ENCODE measurements at places on chromosomes 3 and 15.

GRCh38 chr15:55457401-55458022 lies 49.2 kb downstream of the PIERCE2 start:
- no peak for DNase-seq

DNA sequence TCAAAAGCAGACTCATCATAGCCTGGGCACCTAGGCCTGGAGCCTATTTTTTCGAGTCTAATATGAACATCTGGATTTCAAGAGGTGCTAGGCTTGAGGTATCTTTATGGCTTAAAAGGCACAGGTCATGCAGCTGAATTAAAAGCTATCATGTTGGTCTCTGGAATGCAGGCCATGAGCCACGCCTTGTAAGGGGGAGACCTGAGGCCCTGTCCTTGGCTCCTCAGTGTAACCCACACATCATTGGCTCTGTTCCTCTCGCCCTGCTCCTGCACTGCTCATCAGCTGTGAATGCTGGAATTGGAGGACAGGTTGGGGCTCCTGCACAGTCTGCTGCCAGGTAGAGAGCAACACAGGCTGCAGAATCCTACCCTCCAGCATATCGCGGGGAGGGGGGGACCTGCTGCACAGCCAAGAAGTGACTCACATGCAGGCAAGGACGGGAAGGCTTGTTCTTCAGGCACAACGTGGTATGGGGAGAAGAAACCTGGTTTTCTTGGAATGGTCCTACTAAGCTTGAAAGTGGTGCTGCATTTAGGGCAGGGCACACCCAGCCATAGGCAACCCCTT lies 146.0 kb downstream of the CHST2 start:
- DNase-seq: no peak

DNA sequence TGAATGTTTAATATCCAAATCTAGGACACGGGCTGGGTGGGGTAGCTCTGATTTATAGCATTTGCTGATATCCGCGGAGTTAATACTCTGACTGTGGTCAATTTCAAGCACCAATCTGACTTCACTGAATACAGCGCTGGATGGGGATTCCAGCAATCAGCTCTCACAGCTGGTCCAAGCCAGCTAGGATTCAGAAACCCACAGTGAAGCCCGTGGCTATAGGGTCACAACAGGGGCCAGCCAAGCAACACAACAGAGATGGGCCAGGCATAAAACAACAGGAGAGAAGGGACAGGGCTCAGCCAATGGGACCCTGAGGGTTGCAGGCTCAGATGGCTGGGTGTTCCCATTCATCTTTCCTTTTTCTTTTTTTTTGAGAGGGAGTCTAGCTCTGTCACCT lies 5.4 kb upstream of the LMAN1L start:
- DNase-seq: no peak

DNA sequence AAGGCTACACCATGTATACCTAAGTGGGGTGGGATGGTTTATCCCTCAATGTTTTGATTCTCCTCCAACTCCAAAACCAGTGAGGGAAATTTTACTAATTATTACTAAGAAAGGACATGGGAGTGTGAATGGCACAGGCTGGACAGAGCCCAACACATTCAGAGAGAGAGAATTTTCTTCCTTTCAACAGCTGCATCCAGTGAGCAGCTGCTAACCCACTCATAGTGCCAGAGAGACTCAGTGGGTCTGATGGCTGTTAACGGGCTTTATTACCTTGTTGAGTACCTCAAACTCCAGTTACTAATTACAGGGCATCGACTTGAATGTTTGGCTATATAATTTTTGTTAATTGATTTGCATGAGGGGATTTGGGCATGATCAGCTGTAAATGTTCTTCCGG lies 75.8 kb downstream of the RORA start:
- no peak for DNase-seq

DNA sequence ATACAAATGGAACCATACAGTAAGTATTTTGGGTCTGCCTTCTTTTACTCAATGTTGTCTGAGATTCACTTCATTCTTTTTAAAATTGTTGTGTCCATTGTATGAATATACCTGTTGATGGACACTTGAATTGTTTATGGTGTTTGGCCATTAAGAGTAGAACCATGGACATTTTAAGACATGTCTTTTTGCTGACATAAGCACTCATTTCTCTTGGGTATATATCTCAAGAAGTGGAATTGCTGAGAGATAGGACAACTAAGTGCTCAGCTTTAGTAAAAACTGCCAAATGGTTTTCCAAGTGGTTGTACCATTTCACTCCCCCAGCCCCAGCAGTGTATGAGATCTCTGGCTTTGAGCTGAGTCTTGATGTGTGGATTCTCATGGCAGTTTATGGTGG lies 28.2 kb downstream of the POMGNT2 start:
- no peak for DNase-seq

DNA sequence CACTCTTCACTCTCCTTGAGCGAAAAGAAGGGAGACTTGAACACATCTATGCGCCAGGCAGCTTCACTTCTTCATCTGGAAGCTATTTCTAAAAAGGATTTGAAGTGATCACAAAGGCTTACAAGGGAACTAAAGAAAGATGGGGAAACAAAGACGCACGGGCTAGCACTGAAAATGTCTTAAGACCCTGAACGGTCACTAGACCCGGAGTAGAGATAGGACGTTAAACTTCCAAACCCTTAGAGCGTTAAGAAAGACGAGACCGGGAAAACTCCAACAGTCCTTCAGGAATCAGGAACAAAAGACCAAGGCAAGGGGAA lies 47.5 kb upstream of the EPHB3 start:
- DNase-seq: no peak

DNA sequence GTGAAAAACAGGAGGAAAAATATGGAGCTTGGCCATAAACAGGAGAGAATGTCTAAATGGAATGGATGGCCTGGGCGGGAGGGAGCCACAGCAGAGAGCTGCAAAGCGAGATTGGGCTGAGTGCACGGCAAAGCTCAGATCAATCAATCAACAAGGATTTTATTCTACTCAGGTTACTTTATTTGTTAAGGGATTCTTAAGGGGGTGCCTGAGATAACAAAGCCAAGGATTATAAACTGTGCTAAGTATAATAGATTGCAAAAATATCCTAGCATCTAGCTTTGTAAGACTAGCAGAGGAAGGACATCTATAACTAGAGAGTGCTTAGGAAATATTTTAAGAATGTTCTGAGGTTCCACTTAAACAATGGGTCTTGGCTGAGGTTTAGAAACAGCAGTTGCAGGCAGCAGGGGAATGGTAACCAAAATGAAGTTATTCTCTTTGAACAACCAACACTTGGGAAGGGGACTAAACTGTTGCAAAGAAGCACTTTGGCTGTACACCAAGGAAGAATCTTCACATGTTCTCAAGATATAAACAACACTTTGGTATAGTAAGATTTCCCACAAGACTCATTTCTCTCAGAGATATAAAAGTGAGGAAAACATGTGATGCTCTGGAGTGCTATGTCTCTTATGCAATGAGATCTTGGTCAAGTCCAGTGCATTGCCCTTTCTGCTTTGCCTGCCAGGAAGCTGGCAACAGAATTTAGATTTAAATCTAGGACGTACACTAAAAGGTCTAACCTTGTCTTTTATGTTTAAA lies 35.5 kb downstream of the TMEM212 start:
- DNase-seq: no peak

DNA sequence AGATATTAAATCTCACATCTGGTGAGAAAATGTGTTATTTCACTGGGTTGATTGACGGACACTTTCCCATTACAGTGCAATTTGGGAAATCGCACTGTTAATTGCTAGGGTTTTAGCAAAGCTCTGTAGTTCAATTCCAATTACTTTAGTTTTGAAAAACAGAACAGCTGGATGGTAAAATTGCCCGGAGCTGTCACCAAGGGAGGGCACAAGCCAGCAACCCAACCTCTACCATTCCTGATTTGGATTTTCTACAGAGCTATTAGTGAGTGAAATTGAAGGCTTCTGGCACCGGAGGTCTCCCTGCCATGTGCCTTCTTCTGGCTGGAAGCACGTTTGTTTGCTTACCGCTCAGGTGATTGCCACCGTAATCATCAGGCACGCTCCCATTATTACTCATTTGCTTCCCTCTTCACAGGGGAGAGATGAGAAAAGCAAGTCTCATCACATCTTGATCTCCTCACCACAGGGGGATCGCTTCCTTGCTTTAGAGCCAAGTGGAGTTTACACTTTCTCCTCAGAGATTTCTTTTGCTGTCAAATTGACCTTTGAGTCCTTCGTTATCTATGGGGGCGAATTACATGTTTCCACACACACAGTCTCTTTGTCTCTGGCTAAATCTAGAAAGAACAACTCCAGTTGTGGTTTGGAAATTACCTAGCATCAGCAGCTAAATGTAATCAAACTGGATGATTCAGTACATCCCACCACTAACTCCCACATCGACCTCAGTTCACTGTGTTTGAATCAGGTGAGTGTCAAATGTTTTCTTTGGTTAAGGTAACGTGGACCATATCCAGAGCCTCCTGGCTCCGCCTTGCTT lies 421.7 kb upstream of the GOLIM4 start:
- DNase-seq: no peak

DNA sequence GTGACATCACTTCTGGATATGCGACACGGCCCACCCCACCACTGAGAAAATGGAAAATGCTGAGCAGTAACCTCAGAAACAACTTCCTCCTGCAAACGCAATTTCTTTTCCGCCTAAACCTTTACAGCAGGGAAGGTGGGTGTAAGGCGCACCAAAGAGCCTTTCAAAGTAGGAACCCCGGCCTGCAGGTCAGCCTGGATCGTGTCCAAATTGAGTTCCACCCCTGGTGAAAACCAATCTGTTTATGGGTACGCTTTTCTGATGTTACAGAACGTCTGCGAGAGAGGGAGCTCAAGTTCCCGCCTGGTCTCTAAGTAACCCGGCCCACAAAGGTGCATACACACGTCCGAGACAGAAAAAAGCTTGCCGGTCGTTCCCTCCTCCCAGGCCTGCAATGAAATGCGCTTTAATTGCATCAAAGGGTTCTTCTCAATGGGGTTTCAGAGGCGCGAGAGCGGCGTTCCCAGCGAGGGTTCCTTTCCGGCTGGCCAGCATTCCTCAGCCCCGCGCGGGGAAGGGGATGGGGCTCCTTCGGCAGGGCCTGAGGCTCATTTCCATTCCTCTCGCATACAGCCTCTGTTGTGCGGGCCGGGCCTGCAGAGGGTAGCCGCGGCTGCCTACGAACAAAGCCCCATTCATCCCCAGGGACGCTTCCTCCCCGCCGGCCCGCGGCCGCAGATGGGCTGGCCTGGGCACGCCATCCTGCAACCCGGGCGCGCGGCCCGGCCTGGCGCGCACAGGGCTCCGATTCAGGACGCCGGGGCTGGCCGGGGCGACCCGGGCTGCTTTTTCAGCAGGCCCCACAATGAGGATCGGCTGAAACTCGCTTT lies 138.1 kb downstream of the TMCO5A start:
- peak; percentile 97 for DNase-seq

DNA sequence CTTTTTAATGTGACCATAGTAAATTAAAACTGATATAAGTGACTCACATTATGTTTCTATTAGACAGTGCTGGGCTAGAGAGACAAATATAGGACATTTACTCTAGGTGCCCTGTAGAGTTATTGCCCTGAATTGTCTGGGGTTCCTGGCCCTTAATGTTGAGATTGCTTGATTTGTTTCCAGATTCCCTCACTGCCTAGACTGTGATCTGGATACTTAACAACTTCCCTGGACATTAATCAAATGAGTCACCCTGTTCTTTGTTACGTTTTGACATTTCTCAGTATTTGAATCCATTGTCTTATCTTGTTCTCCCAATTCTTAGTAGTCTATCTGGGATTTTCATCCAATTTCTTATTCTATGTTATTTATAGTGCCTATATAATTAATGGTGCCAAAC lies 65.8 kb downstream of the DTWD1 start:
- DNase-seq: no peak
